ENCODE measurements at places on chromosomes 2 and 18.

GRCh38 chr2:216300906-216301305 is 71.4 kb downstream of the MARCHF4 start:
- no peak for DNase-seq

DNA sequence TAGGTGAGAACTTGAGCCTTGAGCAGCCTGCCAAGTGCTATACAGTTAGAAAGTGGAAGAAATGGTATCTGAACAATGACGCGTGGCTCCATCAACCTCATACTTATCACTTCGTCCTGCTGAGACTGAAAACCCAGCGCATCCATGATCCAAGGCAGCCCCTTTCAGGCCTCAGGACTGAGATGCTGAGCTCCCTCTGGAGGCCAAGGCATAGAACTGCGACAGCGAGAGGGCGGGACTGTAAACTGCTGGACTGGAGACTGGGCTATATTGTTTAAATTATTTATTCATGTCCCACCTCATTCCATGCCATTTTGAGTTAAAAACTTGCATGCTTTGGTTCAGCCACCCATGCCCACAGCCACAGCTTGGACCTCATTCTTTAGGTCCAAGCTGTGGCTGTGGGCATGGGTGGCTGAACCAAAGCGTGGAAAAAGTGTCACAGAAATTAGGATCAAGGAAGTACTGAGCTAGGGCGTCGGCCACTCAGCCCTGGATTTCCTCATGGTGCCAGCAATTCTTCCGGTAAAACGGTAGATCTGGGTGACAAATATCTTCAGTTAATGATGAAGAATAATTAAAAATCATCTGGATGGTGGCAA is 195.5 kb downstream of the L3MBTL4 start:
- DNase-seq: no peak

DNA sequence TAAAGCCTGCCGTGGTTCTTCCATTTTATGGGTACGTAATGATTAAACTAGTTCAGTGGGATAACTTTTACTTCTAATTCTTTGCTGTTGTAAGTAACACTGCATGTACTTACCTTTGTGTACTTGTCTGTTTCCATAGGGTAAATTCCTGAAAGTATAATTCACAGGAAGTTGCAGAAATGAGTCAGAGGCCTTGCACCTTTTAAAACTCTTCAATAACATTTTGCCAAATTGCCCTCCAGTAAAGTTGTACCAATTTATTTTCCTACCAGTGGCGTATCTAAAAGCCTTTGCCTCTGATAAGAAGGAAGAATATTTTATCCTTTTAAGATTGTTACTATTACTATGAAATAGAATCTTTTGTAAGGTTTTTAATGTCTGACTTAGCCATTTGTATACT is 65.1 kb downstream of the CAB39 start:
- no peak for DNase-seq

DNA sequence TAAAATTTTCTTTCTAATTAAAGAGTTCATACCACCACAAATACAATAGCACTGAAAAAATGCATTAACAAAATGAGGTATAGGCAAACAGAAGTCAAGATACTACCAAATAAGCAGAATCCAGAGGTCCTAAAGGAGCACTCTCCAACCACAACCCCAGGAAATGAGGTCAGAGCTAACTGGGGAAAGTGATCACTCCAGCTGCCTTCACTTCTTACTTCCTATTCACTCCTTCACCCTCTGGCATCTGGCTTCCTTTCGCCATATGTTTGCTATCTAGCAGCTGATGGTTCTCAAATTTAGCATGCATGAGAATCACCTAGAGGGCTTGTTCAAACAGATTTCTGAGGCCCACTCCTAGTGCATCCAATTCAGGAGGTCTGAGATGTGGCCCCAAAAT is 212.6 kb upstream of the ACVR2A start:
- DNase-seq: no peak

DNA sequence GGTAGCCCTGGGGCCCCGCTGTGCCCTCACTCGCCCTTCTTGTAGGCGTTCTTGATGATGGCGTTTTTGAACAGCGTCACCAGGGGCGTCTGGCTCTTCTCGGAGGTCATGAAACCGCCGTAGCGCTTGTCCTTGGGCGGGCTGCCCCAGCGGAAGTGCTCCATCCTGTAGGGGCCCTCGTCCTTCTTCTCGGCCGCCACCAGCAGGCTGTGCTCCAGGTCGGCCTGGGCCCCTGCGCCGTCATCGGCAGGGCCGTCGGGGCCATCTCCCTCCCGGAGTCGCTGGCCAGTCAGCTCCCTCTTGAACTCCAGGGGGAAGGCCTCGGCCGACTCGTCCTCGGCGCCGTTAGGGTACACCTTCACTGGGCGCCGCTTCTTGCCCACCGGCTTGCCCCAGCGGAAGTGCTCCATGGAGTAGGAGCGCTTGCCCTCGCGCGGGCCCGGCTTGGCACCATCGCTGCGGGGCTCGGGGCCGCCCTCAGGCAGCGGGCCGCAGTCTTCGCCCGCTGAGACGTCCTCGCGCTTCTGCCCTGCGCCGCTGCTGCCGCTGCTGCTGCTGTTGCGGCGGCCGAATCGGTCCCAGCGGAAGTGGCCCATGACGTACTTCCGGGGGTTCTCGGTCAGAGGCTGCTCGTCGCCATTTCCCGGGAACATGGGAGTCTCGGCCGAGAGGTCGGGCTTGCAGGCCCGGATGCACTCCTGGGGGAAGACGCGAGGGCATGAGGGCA is 7.2 kb downstream of the POMC start:
- DNase-seq: peak; percentile 57

GRCh38 chr2:139924070-139924469 is 1143.9 kb upstream of the NXPH2 start:
- DNase-seq: no peak

GRCh38 chr18:71431171-71431570 is 1113.0 kb downstream of the CBLN2 start:
- no peak for DNase-seq
